Lung (tissue), 17 donors: ENCODE measurements at places on chromosomes 5 and 9. TPM values are rescaled to one million over a fixed set of nuclear protein-coding genes. Genes with fewer than 3 reads are reported as not detected.

- no peaks in the 10 kb centered on the region for H3K36me3 ChIP-seq
- DNase-seq, result no peak
- no peaks in the 10 kb centered on the region for H3K27me3 ChIP-seq
- no peak overlapping the region for H3K4me3 ChIP-seq
Measured at GRCh38 chr9:109506097-109506712, 8.1 kb upstream of the PTPN3 start.

DNA sequence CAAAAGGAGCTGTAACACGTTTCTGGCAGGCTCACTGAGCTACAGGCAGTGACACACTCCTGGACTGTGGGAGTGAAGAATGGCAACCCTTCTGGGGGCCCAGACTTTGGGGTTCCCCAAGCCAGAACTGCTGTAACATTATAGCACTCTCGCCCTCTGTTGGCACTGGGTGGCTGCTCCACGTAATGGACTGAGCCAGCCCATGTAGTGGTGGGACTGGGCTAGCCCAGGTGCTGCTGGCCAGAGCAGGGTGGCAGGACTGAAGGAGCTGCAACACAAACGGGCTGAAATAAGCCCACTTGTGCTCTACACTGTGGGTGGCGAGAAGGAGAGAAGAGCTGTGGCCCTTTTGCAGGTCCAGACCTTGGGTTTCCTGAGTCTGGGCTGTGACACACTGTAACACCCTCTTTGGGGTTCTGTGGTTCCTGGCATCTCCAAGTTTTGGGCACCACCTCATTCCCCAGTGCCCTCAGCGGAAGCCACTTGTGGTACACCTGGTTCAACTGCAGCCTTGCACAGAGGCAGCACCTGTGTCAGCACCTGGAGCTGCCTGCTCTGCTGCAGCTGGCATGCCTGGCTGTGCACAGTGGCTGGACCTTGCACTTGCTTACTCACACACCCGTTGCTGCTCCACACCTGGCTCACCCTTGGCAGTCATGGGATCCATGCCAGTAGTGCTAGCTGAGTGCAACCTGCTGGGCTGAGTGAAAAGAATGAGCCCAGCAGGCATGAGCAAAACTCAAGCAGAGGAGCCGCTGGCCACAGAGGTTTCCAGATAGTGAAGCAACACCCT lies 95.0 kb upstream of the PRR16 start:
- no peaks in the 10 kb centered on the region for H3K36me3 ChIP-seq
- DNase-seq, result no peak
- H3K4me1 ChIP-seq, result no peaks in the 10 kb centered on the region
- H3K27me3 ChIP-seq, result no peaks in the 10 kb centered on the region

DNA sequence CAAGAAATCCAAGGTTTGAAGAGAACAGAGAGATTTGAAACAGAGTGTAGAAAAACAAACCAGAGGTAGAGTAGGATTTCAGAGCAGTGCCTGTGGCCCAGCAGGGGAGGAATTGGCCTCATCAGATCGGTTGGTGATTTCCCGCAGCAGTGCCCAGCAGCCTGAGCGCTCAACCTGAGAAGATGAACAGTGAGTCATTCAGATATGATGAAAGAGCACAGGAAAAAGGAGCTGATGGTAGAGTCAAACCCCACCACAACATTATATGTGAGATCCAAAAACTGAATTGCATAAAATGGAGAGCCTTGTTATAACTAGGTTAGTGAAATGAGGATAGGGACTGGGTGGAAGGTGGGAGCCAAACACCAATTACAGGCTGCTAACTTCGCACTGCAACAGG lies 248.9 kb downstream of the PIK3R1 start:
- DNase-seq, result no peak
- H3K4me1 ChIP-seq, result peaks cover 2% of the 10 kb centered on the region
- H3K27ac ChIP-seq, result no peak overlapping the region

- H3K27ac ChIP-seq, result no peak overlapping the region
- no peaks in the 10 kb centered on the region for H3K27me3 ChIP-seq
- H3K4me3 ChIP-seq, result no peak overlapping the region
- H3K4me1 ChIP-seq, result no peaks in the 10 kb centered on the region
- DNase-seq, result peak; percentile 78
Measured at GRCh38 chr5:81579262-81579924, 171.5 kb downstream of the SSBP2 start.

- no peak for DNase-seq
- no peaks in the 10 kb centered on the region for H3K27me3 ChIP-seq
- H3K4me3 ChIP-seq, result no peak overlapping the region
- no peak overlapping the region for H3K27ac ChIP-seq
Measured at GRCh38 chr5:139369181-139369580, 13.9 kb downstream of the SLC23A1 start.

DNA sequence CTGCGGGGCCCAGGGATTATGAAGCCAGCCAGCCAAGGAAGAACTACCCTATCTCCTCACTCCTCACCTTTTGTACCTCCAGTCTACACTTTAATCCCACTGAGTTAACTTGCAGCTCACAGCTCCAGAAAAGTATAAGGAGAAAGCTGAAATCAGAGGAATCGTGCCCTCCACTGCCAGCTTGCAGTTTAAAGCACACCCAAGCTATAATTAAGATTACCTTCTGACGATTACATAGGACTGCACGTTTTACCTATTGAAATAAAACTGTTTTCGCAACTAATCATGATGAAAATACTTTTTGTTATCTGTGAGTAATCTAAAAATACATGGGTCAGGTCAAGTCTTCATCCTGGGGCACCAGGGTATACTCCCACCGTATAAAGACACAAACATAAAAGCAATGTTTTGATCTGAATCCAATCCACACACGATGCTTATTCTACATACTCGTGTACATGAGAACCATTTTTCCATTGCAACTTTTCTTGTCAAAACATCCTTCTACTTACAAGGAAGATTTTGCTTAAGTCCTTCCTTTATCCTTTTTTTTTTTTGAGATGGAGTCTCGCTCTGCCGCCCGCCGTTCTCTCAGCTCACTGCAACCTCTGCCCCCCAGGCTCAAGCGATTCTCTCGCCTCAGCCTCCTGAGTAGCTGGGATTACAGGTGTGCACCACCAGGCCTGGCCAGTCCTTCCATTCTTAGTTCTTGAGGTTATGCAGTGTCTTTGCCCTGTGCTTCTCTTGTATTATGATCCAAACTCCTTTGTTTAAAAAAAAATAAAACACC lies 7.6 kb downstream of the RPL37 start:
- no peaks in the 10 kb centered on the region for H3K27me3 ChIP-seq
- no peak for DNase-seq
- H3K4me1 ChIP-seq, result no peaks in the 10 kb centered on the region

GRCh38 chr5:33170411-33170810 lies 270.4 kb upstream of the TARS1 start:
- no peaks in the 10 kb centered on the region for H3K27me3 ChIP-seq
- no peak for DNase-seq
- no peaks in the 10 kb centered on the region for H3K36me3 ChIP-seq
- H3K27ac ChIP-seq, result no peak overlapping the region

GRCh38 chr9:136567651-136568287 lies 21.9 kb upstream of the NOTCH1 start:
- no peaks in the 10 kb centered on the region for H3K36me3 ChIP-seq
- DNase-seq, result peak; percentile 83
- H3K27ac ChIP-seq, result peak overlapping the region; percentile 20
- no peaks in the 10 kb centered on the region for H3K27me3 ChIP-seq
- H3K4me1 ChIP-seq, result peaks cover 40% of the 10 kb centered on the region
- no peak overlapping the region for H3K4me3 ChIP-seq

DNA sequence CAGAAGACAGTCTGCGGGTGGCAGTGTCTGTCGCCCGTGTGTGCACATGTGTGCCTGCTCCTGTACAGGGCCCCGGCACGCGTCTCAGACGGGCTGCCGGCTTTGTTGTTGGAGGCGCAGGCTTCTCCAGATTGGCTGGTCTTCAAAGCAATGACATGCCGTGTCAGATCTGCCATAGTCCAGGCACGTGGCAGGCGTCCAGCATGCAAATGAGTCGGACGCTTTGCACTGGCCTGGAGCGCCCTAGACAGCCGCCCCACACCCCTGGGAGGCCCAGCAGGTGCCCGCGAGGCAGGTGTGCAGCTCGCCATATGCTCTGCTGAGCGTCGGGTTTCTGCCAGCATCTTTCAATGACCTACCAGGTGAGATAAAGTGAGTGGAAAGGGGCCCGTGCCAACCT lies 71.5 kb downstream of the GADD45G start:
- DNase-seq, result peak; percentile 83
- no peak overlapping the region for H3K4me3 ChIP-seq
- no peaks in the 10 kb centered on the region for H3K36me3 ChIP-seq
- peaks cover 41% of the 10 kb centered on the region for H3K4me1 ChIP-seq

DNA sequence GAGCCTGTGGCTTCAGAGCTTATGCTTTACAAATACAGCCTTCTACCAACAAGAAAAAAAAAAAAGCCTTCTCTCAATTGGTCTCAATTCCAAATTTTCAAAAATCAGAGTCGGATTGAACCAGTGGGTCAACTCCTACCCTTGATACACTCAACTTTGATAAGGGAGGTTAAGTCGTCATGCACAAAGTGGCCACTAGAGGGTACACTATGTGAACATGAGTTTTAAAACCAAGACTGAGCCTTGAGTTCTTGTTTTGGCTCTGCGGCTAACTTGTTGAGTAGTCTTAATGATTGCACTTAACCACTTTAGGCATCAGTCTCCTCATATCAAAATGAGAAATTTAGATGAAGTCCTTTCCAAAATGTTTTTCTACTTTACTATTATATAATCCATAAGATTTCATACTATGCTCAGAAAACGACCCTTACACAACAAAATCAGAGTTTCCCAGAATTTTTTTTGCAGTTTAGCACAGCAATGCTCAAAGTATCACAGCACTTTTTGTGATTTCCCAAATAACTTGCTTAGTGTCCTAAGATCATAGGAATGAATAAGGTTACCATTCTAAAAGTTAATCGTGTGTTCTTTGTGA lies 92.9 kb upstream of the MTAP start:
- peaks cover 5% of the 10 kb centered on the region for H3K27me3 ChIP-seq
- no peak overlapping the region for H3K27ac ChIP-seq
- H3K4me3 ChIP-seq, result no peak overlapping the region
- H3K36me3 ChIP-seq, result no peaks in the 10 kb centered on the region
- no peaks in the 10 kb centered on the region for H3K4me1 ChIP-seq
- peak; percentile 46 for DNase-seq

DNA sequence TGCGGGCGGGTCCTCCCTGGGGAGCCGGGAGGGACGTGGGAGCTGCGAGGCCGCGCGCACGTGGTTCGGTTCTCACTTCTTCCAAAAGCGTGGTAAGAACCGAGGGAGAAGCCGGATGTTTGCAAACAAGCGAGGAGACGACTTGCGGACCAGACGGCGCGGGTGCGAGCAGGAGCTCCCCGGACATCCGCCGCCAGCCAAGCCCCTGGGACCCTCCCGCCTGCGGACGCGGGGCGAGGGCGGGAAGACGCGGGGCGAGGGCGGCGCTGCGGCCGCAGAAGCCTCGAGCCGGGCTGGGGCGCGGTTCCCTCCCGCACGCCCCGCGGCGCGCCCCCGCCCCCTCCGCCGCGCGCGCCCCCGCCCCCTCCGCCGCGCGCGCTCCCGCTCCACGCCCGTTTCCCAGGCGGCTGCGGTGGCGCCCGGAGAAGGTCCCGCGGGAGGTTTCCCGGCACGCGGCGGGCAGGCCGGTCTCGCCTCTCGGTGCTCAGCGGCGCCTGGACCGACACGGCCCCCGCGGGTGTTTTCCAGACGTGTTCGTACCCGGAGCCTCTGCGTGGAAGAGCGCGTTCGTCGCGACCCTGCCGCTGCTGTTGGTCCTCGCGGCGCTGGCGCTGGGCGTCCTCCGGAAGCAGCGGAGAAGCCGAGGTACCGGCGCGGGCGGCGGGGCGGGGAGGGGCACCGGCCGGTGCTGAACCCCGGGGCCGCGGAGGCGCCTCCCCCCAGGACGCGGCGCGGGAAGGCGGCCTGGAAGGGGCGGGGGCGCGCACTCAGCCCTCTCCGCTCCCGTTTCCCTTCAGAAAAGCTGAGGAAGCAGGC lies 12.8 kb downstream of the BTNL9 start:
- peak; percentile 18 for DNase-seq
- H3K4me3 ChIP-seq, result peak overlapping the region; percentile 41
- H3K27me3 ChIP-seq, result peaks cover 87% of the 10 kb centered on the region
- no peaks in the 10 kb centered on the region for H3K4me1 ChIP-seq
- no peaks in the 10 kb centered on the region for H3K36me3 ChIP-seq
- H3K27ac ChIP-seq, result peak overlapping the region; percentile 73

DNA sequence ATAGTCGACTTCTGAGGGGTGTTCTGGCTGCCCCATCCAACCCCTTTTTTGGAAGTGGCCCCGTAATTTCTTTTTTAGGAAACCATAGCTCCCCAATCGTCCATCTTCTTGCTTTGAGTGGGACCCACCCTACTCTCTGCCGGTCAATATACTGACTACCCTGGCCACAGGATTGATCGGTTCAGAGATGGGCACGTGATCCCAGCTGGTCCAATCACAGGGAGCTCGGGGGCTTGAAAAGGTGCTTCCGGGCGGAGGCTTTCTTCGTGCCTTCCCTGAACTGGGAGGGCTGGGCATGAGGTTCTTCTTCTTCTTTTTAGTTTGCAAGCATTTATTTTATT lies 78.7 kb upstream of the SH3PXD2B start:
- H3K27me3 ChIP-seq, result no peaks in the 10 kb centered on the region
- no peaks in the 10 kb centered on the region for H3K36me3 ChIP-seq
- H3K4me3 ChIP-seq, result no peak overlapping the region
- DNase-seq, result no peak
- no peaks in the 10 kb centered on the region for H3K4me1 ChIP-seq

DNA sequence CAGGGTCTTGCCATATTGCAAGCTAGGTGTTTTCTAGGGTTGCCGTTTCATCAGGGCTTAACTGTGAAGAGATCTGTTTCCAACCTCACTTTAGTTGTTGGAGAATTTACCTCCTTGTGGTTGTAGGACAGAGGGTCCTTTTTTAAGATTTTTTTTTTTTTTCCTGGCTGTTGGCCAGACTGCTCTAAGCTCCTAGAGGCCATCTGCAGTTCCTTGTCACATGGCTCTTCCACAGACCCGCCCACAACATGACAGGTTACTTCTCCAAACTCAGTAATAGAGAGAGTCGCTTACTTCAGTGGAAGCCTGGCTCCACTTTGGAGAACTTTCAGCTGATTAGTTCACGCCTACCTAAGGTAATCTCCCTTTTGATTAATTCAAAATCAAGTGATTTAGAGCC lies 543.7 kb downstream of the DMRTA1 start:
- no peak overlapping the region for H3K4me3 ChIP-seq
- no peak for DNase-seq
- H3K27ac ChIP-seq, result no peak overlapping the region
- H3K4me1 ChIP-seq, result no peaks in the 10 kb centered on the region

- no peaks in the 10 kb centered on the region for H3K4me1 ChIP-seq
- peaks cover 23% of the 10 kb centered on the region for H3K27me3 ChIP-seq
- no peak for DNase-seq
- H3K27ac ChIP-seq, result peak overlapping the region; percentile 73
- no peak overlapping the region for H3K4me3 ChIP-seq
- no peaks in the 10 kb centered on the region for H3K36me3 ChIP-seq
Measured at GRCh38 chr9:93186215-93186945, 2.4 kb downstream of the WNK2 start.

GRCh38 chr9:129665389-129665775 lies at the start of gene PRRX2:
TSS of gene PRRX2 (plus strand) at chr9:129665647. CDS start at chr9:129665868, 221 bp downstream.
- peaks cover 5% of the 10 kb centered on the region for H3K27me3 ChIP-seq
- peak; percentile 46 for DNase-seq
- H3K4me1 ChIP-seq, result no peaks in the 10 kb centered on the region
- H3K36me3 ChIP-seq, result no peaks in the 10 kb centered on the region
- H3K27ac ChIP-seq, result no peak within 1 kb of the TSS

PRRX2 gene
- total RNA-seq, result 2.2 TPM

PRDM9 gene
- not detected for total RNA-seq
